ENCODE measurements at places on chromosomes 12 and 14. TPM values are rescaled to one million over a fixed set of nuclear protein-coding genes. Genes with fewer than 3 reads are reported as not detected.

Gene KERA
- total RNA-seq, result not detected

Gene HOXC10
- 1.6 TPM for total RNA-seq

GRCh38 chr14:77498984-77499527 is 440 bp upstream of the ISM2 start:
- DNase-seq, result no peak

Gene OAS2
- 12.6 TPM for total RNA-seq

- no peak for DNase-seq
These were observed 157.9 kb downstream of the ZNF664 start for GRCh38 chr12:124130691-124131591.

Data from aorta (tissue), 5 donors.